ENCODE measurements at places on chromosomes 7 and 10.
A peak's percentile ranks its signal among the peaks of the same experiment; 100 is the strongest.

- peak; percentile 39 for DNase-seq
Measured at GRCh38 chr10:87544721-87545120, 40.0 kb downstream of the MINPP1 start.

GRCh38 chr10:33676606-33677339 is 342.3 kb upstream of the NRP1 start:
- no peak for DNase-seq

DNA sequence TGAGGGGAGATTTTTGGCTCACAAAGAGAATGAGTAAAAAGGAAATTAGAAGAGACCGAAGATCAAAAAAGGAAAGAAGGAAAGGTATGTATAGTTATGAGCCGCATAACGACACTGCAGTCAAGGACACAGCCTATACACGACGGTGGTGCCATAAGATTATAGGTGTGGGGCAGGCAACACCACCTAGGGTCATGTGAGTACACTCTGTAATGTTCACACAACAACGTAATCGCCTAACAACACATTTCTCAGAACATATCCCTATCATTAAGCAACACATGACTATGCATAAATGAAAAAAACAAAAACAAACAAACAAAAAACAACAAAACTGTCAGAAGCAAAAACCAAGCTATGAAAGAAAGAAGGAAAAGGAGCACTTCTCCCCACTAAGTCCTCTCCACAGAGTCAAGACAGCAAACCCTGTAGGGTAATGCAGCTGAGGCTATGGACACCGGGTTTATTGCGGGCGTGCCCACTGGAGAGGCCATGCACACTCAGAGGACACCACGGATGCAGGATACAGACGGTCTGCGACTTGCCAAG is 45.1 kb downstream of the PIP4K2A start:
- no peak for DNase-seq

GRCh38 chr7:12761691-12762090 is 74.3 kb downstream of the ARL4A start:
- DNase-seq = no peak

- no peak for DNase-seq
Measured at GRCh38 chr10:9743639-9744038, 1274.0 kb upstream of the CELF2 start.

- no peak for DNase-seq
Measured at GRCh38 chr10:1316121-1316808, 260.1 kb downstream of the WDR37 start.

DNA sequence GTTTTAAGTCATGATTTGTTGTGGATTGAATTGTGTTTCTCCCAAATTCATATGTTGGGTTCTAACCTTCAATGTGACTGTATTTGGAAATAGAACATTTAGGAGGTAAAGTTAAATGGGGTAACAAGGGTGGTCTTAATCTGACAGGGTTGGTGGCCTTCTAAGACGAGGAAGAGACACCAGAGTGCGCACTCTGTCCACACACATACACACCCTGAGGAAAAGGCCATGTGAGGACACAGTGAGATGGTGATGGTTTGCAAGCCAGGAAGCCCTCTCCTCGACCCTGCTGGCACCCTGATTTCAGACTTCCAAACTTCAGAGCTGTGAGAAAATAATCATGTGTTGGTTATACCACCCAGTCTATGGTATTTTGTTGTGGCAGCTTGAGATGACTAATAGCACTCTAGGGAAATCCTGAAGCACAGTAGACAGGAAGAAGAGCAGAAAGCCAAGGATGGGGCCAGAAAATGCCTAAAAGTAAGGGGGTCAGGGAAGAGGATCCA is 28.0 kb upstream of the SEM1 start:
- DNase-seq = no peak

DNA sequence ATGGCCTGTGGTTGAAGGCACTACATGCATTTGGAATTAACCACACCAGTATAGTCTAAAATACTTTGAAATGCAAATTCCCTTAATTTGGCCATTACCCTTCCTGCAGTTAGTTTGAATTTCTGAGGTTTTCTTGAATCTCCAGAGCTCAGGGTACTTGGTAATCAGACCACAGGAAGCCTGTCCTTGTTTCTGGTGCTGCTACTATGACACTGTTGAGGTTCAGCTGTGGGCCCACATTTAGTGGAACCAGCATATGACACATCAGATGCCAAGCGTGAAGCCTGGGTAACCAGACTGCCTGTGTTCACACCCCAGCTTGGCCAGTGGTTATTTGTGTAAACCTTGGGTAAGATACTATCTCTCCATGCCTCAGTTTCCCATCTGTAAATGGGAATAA is 124.3 kb downstream of the SNX10 start:
- DNase-seq = no peak

DNA sequence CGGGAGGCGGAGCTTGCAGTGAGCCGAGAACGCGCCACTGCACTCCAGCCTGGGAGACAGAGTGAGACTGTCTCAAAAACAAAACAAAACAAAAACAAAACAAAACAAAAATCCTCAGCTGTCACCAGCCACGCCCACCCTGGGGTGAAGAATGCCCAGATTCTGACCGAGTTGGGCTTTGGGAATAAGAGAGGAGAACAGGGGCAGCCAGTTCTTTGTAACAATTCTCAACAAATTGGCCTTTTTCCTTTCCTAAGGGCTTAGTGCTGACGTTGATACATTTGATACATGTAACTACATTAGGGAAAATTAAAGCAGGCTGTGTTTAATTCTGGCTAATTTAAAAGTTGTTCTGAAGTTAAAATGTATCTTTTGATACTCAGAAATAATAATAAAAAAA is 121.0 kb downstream of the EPC1 start:
- no peak for DNase-seq

DNA sequence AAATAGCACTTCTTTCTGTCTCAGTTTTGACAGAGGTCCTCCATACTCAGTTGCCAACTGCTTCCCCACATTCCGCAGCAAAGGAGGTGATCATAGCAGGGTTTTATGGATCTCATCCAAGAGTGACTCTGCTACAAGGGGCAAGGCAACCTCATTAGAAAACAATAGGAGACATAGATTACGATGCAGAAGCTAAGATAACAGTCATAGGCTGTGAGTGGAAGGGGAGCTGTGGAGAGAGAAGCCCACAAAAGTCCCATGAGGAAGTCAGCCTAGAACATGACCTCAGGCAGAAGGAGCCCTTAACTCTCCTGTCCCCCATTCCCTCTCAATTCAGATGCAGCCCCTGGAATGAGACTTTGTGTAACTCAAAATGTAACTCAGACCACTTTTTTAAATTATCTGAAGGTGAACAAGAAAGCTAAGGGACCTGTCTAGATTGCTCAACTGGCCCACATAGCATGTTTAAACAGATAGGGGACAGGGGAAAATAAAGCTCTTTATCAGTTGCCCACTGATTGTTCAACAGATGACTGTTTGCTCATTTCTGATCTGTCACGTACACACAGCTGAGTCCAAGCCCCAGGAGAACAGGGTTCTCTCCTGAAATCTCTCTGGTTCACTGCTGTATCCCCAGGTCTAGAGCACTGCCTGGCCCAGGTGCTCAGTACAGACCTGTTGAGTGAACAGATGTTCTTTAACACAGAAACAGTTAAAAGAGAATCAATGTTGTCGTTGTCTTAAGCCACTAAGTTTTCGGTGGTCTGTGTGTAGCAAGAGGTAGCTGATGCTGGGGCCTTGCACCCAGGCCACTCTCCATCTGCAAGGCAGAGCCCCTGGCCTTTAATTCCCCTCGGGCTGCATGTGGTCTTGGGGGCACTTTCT is 1.5 kb upstream of the NCOA4 start:
- no peak for DNase-seq

GRCh38 chr7:55569269-55569663 is 3.0 kb downstream of the VOPP1 start:
- DNase-seq = no peak

- DNase-seq = no peak
Measured at GRCh38 chr10:8502573-8502972, 448.1 kb downstream of the GATA3 start.

GRCh38 chr7:47627580-47628283 is 45.8 kb upstream of the TNS3 start:
- no peak for DNase-seq

- no peak for DNase-seq
Measured at GRCh38 chr10:107477266-107477665, 312.8 kb upstream of the SORCS1 start.

DNA sequence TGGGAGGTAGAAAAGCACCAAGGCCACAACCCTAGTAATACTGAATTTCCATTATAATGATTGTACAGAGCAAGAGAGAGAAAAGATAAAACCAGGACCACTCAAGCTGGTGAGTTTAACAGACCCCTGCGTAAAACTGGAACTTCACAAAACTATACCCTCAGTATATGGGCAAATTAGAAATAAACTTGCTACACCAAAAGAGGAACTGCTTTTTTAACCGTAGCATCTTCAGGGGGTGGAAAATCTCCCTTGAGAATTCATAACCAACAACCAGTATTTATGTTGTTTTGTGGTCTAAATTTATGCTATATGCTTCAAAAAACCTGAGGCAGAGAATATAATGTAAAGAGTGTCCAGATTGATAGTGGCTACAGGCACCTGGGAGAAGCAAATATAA is 171.2 kb downstream of the SGMS1 start:
- DNase-seq = no peak

- DNase-seq = peak; percentile 26
Measured at GRCh38 chr7:2233926-2234325, 1.2 kb upstream of the MAD1L1 start.

DNA sequence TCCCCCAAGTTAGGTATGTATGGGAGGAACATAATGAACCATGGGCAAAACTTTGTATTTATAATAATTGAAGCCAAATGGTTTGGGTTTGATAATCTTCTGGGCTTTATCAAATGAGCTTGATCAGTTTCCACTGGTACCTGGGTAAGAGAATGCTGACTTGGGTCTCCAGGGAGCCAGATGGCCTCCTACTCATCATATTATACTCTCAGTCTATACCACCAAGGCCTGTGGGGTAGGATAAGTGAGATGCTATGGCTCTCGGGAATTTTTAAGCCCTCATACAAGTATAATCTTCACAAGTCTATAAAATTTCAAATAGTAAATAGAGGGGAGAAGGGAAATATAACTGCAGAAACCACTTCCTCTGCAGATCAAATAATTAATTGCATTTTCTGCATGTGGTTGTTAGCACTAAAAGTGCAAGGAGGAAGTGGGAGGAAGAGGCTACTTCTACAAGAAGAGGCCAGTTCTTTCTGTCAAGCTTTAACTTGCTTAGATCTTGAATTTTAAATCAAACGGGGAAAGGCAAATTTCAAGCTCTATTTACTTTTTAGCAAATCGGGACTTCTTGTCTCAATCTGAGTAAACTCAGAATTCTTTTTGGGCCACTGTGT is 349.0 kb downstream of the SORCS1 start:
- DNase-seq = no peak

- DNase-seq = no peak
Measured at GRCh38 chr10:35462491-35462934, 126.2 kb downstream of the CCNY start.

DNA sequence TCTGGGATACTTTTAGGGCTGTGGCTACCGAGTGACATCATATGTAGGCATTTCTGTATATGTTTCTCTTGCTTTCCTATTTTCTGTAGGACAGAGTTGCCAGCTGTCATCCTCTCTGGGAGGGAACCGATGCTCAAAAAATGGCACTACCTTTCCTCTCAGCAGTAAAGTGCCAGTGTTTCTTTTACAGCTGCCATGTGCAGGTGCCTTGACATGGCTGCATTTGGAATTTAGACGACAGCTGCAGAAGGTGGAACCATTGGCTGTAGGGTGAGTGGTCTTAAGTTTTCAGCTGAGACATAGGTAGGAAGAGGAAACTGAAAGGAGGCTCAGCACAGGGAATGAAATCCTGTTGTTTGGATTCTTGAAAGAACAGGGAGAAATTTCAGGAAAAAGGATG is 20.2 kb upstream of the RPA3 start:
- no peak for DNase-seq

DNA sequence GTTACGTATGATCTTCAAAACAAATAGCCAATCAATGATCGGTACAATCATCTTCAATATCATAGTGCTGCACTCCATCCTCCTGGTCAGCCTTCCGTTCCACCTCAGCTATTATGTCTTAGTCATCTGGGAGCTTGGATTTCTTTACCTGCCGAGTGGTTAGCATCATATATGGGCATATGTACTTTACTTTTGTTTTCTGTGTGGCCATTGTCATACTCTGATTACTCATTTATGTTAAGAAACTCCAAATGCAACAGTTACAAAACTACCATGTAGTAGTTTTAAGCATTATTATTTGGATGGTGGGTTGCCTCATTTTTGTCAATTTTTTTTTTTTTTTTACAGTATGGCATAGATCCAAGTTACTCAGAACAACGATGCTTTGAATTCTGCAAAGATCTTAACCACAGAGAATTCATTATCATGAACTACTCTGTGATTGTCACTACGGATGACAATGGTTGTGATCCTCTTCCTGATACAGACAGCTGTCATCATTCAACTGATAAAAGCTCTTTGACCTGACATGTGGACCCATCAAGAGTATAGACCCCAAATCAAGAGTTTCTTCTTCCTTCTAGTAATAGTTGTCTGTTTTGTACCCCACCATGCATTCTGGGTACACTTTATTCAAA is 52.1 kb upstream of the NME8 start:
- no peak for DNase-seq

- no peak for DNase-seq
Measured at GRCh38 chr10:178723-179122, 43.5 kb downstream of the ZMYND11 start.

DNA sequence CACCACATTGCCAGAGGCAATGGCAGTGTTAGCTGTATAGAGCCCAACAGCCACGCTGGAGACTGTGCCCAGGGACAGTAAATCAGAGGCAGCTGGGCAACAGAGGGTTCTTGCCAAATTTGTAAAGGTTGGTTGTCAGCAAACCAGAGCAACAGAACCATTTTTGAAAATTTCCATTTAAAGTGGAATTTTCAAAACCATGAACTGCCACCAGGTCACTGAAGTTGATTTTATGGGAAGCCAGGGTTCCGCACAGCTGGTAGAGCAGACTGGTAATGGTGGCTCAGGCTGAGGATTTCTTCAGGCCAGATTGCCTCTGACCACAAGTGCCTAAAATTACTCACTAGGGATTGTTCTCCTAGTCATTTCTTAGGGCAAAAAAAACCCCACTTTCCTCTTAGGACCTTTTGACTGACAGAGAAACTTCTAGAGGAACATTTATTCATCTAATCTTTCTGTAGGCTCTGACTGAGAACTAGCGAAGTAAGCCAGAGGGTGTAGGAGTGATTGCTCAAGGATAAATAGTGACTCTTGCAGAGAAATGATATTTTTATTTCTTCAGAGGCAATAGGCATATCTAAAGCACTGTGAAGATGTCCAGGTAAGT is 342.4 kb downstream of the BBS9 start:
- DNase-seq = no peak
